Putamen (tissue), 1 donor: ENCODE measurements at places on chromosomes 12 and 14.

- peak; percentile 41 for DNase-seq
These were observed 33.6 kb downstream of the CMKLR1 start for GRCh38 chr12:108305520-108305919.

GRCh38 chr12:30345744-30346471 is 349.8 kb downstream of the IPO8 start:
- DNase-seq = no peak

DNA sequence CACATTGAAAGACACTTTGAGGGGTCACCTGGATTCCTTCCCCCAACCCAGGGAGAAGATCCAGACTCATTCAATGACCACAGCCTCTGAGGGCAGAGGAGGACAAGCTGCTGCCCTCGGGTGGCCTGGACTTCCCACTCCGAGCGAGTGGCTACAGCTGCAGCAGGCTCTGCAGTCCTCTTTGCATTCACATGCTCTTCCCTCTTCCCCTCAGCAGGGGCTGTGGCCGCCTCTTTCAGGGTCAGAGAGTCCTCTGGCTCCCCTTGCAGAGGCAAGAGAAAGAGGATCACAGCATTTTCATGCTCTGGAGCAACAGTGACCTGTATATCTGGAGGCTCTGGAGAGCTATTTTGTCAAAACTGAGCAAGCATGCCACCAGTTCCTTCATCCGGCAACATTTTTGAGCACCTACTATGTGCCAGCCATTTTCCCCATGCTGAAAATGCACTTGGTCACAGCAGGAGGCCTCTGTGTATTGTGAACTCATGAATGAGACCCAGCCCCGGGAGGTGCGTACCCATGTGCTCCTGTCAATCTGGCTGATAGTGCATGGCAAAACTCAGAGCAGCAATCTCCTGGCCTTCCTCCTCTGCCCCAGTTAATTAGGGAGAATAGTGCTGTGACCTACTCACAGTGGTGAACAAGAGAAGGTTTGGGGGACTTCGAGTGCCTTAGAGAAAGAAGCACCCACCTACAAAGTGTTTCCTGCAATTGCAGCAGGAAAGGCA is 42.9 kb upstream of the KCNA5 start:
- no peak for DNase-seq

GRCh38 chr12:106054049-106054448 is 84.7 kb downstream of the NUAK1 start:
- no peak for DNase-seq

- DNase-seq = no peak
These were observed 41.1 kb downstream of the SLCO1B1 start for GRCh38 chr12:21172079-21172478.

GRCh38 chr12:107302649-107303341 is 209.4 kb upstream of the CRY1 start:
- DNase-seq = no peak

- DNase-seq = peak; percentile 75
These were observed 610 bp downstream of the C14orf132 start for GRCh38 chr14:96039633-96040311.

GRCh38 chr14:100858838-100859220 is 32.9 kb downstream of the MEG3 start:
- DNase-seq = no peak

GRCh38 chr14:95486875-95487668 is 29.4 kb downstream of the SYNE3 start:
- DNase-seq = no peak

DNA sequence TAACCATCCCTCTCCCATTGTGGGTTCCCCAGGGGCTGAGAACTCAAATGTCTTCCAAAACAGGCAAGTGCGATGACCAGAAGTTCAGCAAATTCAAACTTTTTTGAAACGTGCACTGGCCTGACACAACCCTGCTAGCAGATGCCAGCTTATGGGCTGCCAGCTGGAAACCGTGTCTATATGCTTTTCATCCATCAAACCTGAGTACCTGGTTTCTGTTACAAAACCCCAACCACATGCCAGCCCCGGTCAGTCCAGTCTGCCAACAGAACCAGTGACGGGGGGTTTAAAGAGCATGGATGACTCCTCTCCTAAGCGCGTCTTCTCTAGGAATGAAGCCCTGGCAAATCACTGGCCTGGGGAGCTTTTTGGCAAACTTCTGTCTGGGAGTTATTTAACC is 189.7 kb downstream of the TTC7B start:
- DNase-seq = no peak

GRCh38 chr12:57549909-57550640 is at the start of gene KIF5A:
Gene KIF5A (plus strand): TSS chr12:57550044. CDS start chr12:57550272, 228 bp downstream.
- DNase-seq = no peak
